ENCODE measurements at places on chromosomes 2 and 18.

- DNase-seq, result no peak
Measured at GRCh38 chr2:6945087-6945813, 28.0 kb downstream of the RNF144A start.

- no peak for DNase-seq
Measured at GRCh38 chr2:7845332-7845731, 836.5 kb upstream of the ID2 start.

GRCh38 chr2:44642123-44642857 lies 280.5 kb downstream of the CAMKMT start:
- DNase-seq, result no peak

DNA sequence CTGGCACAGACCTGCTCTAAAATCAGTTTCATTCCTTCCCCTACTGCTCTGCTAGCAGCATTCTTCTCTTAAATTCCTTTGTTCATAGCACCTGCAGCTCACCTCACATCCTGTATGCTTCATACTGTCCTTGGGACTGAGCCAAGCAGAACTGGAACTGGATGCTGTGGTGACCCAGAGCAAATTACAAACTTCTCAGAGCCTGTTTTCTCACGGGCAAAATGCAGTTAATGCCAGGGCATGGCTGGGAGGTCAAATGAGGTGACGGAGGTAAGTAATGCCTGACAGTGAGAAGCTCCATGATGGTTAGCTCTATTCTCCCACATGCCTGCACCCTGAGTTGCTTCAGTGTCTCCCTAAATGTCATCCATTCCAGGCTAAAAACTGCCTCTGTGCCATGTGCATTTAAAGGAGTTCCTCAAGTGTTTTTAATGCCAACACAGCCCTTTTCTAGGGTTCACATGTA lies 29.7 kb downstream of the C2orf42 start:
- DNase-seq, result no peak

GRCh38 chr2:205796805-205797313 lies 114.6 kb downstream of the NRP2 start:
- DNase-seq, result no peak

DNA sequence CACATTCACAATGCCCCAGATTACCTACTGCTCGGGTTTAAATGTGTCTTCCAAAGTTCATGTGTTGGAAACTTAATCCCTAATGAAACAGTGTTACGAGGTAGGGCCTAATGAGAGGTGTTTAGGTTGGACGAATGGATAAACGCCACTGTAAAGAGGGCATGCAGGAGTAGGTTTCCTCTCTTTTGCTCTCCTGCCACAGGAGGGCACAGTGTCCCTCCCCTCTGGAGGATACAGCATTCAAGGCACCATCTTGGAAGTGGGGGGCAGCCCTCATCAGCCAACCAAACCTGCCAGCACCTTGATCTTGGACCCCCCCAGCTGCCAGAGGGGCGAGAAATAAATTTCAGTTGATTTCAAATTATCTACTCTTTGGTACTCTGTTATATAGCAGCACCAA lies 103.5 kb downstream of the TSHZ1 start:
- no peak for DNase-seq

GRCh38 chr2:174395969-174396630 lies 570 bp downstream of the SCRN3 start:
- no peak for DNase-seq
